CD4-positive, alpha-beta T cell treated with Interleukin-1 beta for 1 hour (primary cell): ENCODE measurements at places on chromosomes 4 and X.

DNA sequence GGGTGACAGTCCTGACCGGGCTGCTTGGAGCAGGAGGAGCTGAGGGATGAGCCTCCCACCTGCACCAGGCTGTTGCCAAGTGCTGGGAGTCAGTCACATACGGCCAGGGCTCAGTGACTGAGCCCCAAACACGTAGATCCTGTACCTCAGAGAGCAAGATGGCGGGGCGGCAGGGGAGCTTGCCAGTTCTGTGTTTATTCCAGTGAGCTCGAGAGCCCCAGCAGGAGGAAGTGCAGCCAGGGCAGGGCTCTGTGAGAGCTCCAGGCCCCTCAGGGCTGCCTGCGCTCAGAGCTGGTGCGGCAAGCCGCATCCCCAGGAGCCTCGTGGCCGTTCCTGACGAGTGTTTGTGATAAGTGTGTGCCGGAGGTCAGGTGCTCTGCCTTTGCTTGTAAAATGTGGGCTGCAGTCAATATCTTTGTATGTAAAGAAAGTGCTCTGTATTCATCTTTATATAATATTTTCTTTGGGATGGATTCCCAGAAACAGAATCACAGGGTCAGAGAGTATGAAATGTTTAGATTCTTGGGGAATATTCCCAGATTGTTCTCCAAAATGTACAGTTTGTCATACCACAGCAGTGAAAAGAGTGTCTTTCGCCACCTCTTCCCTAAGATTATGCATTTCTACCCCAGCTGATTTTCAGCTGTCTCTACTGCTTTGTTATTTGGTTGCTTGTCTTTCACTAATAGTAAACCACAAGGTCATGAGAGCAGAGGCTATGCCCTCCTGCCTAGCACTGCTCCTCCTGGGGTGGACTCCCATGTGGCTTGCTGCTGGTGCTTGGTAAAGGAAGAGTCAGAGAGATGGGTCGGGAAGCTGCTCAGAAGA lies 50.3 kb downstream of the NELFA start:
- DNase-seq: no peak

DNA sequence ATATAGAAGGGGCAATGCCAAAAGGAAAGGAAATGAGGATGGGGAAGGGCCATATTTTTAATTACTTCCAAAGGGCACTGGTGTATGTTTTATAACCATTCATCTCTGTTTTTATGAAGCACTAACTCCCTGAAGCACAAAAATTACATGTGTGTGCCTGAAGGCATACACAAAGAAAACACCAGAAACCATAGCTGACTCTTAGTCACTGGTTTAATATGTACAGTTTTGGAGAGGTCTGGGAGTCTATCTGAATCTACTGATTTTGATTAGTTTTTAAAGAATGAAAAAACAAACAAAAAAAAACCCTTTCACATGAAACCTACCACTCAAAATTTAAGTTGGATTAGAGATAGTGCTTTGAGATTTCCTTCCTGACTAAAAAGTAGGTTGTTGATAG lies 438.7 kb downstream of the RPA4 start:
- no peak for DNase-seq

DNA sequence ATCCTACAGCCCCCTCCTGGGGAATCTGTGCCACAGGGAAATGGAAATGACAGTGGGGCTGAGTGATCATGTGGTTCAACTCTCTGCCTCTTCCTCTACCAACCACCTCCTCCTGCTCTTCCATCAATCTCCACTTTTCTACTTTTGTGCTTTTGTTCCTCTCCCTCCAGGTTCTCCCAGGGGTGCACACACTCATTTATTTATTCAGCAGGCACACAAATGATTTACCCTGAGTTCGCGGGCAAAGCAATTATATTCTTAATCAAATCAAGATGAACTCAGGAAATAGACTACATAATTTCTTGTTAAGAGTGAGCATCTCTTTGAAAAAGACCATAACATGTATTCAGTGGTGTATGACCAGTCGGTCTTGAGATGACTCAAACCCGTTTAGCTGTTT lies 69.2 kb downstream of the VCX3A start:
- no peak for DNase-seq

DNA sequence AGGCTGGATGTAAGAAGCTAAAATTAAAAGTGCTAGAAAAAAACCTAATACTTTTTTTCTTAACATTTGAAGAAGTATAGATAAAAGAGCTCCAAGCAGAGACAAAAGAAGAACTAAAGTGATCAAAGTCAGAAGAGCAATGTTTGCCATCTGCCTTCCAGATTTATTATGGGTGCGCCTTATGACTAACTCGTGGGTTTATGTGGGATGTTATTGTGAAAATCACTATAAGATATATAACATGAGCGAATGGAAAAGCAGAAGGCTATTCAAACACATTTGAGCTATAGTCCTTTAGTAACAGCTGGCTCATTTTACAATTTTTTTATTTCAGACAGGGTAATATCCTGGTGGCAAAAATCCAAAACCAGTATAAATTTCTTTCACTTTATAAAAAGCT lies 1040.7 kb downstream of the RAPGEF2 start:
- no peak for DNase-seq

DNA sequence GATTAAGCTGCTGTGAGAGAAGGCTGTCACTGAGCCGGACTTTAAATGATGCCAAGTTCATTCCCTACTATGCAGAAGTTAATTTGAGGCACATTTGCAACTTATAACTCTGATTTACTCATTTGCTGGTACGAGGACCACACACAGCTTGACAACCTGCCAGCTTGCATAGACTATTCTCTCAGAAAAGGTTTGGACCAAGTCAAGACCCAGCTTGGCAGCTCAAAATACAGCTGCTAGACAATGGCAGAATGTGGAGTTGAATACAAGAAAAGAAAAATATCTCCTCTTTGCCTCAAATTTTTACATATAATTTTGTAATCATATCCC lies 338.9 kb downstream of the DHX15 start:
- DNase-seq: no peak

- no peak for DNase-seq
Observed at GRCh38 chrX:128800138-128800537, 723.2 kb downstream of the SMARCA1 start.

- DNase-seq: no peak
Observed at GRCh38 chr4:186586205-186586604, 30.8 kb upstream of the MTNR1A start.

GRCh38 chr4:57109847-57110639 lies at the start of gene IGFBP7:
Gene IGFBP7 (minus strand): TSS chr4:57110385. CDS start chr4:57110351, 34 bp downstream.
- no peak for DNase-seq

GRCh38 chrX:153775293-153776119 lies 5.3 kb upstream of the SRPK3 start:
- no peak for DNase-seq

DNA sequence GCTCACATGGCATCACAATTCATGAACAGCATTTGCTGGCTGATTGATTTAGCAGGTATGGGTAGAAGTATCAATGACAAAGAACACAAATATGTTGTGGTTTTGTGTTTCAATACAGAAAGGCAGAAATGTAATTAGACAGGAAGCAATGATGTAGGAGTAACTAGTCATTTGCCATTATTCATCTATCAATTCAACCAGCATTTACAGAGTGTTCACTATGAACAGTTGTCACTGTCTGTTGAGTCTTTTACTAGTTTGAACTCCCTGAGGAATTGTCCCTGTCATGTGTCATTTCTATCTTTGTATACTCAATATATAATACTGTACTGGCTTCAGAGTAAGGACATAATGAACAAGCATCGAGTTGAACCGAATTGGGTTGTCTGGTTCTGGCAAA lies 51.5 kb upstream of the ARHGAP24 start:
- DNase-seq: no peak

DNA sequence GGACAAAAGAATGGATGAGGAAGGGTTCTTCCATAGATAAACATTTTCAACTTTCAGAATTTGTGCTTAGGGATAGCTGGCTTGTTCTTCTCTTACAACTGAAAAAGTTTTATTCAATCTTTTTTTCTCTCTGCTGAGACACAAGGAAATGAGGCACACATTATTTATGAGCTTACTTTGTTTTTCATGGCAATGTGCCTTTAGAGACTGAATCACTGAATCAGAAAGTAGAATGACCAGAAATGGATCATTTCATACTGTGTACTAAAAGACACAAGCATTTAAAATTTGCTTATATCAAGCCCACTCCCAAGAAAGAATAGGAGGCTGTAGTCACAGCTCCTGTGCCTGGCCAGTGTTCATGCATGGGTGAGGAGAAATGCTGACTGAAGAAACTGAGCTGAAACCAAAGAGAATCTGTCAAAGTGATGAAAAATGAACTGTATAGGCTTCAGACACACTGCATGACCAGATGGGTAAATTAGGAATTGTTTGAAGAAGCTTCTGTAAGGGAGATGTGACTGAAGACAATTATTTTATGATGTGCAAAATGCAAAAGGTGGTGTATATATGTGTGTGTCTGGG lies 413.8 kb downstream of the RAPGEF2 start:
- DNase-seq: no peak

- DNase-seq: no peak
Observed at GRCh38 chr4:39642885-39643552, 4.4 kb upstream of the SMIM14 start.

DNA sequence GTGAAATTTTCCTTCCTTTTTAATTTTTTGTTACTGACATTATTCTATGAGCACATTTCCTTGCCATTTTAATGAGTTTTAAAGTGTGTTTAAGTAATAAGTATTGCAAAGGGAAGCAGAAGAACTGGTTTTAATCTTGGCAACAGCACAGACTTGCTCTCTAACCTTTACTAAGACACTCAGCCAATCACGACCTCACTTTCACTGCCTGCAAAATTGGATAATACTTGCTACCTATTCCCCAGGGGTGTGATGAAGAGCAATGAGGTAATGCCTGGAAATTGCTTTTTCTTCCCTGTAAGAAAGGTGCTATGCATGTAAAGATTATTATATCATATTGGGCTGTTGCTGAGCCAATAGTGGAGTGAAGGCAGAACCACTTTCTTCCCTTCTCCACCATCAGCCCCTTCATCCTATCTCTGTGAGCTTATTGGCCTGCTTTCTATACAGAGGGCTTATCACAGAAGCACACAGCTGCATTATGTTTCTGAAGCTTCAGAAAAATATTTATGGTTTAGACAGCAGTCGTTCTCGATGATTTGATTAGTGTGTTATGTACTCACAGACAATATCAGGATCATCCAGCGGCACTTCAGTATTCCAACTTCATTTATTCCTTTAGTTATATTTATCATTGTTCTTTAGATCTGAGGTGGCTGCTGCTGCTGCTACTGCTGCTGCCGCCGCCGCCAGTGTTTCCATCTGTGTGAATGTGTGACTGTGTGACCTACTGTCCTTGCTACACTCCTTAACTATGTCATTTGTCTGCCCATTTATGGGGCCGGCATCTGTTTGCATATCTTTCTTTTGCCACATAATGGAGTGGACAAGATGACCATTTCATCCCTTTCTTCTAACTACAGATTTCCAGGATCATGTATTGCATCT lies 255.1 kb downstream of the C4orf33 start:
- DNase-seq: no peak

GRCh38 chrX:23981711-23982110 lies 45.3 kb downstream of the KLHL15 start:
- no peak for DNase-seq

DNA sequence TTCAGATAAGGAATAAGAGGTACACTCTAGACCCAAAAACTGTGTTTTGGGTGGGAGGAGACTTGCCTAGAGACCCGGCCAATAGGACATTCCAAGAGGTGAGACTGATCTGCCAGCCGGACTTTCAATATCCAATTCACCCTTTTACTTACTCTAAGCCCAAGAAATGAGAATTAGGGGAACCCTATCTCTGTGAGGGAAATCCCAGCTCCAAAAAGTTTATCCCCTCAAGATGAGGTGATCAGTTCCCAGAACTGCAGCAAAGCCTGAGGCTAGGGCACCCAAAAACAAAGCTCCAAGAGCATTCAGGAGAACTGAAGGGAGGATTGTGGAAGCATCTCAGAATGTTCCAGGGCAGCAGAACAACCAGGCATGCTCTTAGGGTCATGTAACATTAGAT lies 251.7 kb downstream of the PTTG2 start:
- DNase-seq: no peak

GRCh38 chr4:24589448-24589847 lies 5.1 kb upstream of the DHX15 start:
- DNase-seq: no peak

- DNase-seq: peak; percentile 44
Observed at GRCh38 chr4:109574443-109574850, 14.4 kb downstream of the MCUB start.

DNA sequence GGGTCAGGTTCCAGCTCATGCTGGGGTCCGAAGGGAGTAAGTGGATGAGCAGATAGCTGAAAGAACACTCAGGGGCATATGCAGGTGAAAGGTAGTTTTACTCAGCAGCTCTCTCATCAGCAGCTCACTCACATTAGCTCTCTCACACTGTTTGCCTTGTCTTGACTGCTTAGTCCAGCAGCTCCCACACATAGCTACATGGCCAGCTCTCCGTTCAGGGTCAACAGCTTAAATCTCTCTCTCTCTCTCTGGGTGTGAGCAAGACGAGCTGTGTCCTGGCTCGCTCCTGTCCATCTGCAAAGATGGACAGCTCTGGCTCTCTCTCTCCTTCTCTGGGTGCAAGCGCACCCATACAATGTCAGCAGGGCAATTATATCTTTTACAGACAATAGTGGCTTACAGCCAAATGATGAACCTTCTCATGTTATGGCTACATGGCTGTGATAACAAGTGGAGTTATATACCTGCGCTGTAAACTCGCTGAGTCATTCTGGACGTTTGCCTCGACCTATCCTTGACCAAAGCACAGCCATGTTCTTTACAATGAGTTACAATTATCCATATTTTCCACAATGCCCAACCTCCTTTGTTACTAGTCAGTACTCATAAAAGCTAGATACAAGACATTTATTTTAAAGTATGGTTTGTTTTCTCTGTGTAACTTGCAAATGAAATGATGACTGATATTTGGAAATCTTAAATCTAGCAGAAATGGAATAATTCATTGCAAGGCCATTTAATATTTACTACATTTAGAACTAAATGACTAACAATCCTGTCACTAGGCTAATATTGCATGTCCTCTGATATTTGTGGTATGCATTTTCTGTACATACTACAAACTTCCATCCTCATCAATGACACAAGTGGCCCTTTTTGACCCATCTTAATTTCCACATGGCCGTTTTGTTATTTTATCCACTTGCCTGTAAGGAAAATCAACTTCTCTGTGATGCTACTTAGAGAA lies 9.3 kb downstream of the PAPSS1 start:
- no peak for DNase-seq

DNA sequence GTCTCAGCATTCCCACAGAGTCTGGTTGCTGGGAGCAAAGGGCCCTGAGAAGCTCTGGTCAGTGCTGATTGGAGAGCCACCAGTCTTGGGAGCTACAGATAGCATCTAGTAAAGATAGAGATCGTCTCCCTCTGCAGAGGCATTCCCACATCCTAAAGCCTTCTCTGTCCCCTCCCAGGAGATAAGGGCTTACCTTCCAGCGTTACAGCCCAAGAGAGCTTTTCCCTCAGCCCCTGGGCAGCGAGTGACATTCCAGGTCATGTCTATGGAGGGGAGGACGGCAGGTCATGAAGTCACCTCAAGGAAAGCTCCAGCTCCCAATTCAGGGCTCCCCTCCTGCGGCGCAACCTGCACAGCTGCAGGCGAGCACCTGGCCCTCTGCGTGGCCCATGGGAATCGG lies 29.9 kb downstream of the CLDN34 start:
- no peak for DNase-seq
